ENCODE measurements at places on chromosomes 13 and 19.
A peak's percentile ranks its signal among the peaks of the same experiment; 100 is the strongest.

- no peak for DNase-seq
Observed at GRCh38 chr13:64099994-64100393, 2684.3 kb upstream of the PCDH20 start.

- no peak for DNase-seq
Observed at GRCh38 chr13:48562296-48563066, 29.6 kb upstream of the RCBTB2 start.

GRCh38 chr13:54004026-54004699 is 975.5 kb downstream of the OLFM4 start:
- DNase-seq, result no peak

DNA sequence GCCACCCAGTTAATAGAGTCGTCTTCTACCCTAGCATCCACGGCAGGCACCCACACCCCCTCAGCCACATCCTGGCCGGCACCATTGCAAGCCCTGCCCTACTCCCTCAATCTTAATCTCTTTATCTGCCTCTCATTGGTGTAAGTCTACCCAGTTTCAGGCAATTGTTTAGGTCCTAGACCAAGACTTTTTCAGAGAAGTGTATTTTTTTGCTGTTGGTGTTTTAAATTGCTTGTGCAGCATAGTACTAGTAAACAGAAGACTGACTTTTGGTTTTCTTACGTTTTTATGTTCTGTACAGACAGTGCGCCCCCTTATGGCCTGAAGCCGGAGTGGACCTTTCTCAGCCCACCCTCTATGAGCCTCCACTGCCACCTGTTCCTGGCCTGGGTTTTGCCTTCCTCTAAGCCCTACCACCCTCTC is 2.3 kb upstream of the LCP1 start:
- no peak for DNase-seq

- DNase-seq, result peak; percentile 75
Observed at GRCh38 chr13:23928985-23929384, 31.7 kb upstream of the C1QTNF9B start.

DNA sequence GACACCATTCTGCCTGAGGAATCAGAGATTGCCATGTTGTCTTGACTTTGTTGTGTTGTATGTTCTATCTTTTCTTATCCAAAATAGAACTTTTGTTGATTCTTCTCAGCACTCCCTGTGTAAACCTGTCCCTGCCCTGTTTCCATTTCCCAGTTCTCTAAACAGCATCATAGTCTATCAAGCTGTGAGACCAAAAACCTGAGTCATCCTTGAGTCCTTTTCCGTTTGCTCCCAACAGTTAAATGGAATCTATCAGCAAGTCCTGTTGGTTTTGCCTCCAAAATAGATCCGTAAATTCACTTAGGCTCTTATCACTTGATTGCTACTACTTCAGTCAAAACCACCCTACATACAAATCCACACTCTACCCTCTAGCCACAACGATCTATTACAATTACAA is 667.1 kb downstream of the PCDH9 start:
- peak; percentile 36 for DNase-seq

DNA sequence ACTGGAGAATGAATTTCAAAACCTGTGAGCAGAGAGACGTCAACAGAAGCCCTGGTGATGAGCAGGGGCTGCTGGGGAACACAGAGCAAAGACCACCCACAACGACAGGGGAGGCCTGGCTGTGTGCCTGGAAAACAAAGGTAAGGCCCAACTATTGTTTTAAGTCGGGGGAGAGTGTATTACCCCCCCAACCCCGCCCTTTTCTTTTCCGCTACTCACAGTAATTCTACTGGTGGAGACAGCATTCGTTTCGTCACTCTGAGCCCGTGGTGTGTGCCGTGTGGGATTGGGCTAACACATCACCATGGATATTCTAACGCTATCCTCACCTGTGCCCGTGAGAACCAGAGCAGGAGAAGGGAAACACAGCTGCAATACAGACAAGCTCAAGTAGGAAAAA is 18.6 kb upstream of the ADPRHL1 start:
- DNase-seq, result no peak

DNA sequence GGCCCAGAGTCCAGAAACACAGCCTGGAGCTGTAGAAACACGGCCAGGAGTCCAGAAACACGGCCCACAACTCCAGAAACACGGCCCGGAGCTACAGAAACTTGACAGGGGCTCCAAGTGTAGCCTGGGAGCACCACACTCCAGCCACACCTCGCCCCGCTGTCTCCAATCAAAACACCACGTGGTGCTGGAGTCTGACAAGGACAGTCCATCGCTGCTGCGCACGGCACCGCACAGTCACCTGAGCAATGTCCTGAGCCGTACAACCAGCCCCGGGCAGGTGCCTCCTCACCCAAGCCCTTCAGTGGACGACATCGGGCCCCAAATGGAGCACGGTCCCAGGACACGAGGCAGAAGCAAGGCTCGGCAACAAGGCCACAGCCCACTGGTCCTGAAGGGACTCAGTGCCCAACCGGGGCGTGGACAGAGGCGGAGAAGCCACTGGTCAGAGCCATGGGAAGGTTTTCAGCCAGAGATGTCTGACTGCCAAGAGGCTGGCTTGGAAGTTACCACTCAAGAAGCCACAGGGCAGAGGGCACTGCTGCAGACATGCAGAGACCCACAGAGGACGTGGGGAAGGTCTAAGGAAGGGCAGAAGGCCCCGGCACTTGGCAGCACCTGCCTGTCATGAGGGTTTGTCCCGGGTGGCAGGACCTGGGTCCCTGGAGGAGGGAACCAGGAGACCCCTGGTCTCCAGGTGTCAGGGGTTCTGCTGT is 19.7 kb upstream of the PLPP2 start:
- no peak for DNase-seq

GRCh38 chr19:8666814-8667405 is 31.7 kb downstream of the ACTL9 start:
- DNase-seq, result no peak

- no peak for DNase-seq
Observed at GRCh38 chr19:325937-326565, 18.5 kb downstream of the MIER2 start.

All from A172 (cell line).